ENCODE measurements at places on chromosomes 5 and 9.

DNA sequence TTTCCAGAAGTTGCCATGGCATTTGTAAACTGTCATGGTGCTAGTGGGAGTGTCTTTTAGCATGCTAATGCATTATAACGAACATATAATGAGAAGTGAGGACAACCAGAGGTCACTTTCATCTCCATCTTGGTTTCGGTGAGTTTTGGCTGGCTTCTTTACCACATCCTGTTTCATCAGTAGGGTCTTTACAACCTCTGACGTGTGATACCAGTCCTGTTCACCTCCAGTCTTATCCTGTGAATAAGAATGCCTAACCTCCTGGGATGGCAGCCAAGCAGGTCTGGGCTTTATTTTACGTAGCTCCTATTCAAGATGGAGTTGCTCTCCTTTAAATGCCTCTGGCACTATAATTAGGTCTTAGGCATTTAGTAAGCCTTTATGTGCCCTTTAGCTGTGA is 20.4 kb upstream of the RFK start:
- DNase-seq = no peak

GRCh38 chr9:27304521-27304920 is 7.6 kb upstream of the EQTN start:
- no peak for DNase-seq

DNA sequence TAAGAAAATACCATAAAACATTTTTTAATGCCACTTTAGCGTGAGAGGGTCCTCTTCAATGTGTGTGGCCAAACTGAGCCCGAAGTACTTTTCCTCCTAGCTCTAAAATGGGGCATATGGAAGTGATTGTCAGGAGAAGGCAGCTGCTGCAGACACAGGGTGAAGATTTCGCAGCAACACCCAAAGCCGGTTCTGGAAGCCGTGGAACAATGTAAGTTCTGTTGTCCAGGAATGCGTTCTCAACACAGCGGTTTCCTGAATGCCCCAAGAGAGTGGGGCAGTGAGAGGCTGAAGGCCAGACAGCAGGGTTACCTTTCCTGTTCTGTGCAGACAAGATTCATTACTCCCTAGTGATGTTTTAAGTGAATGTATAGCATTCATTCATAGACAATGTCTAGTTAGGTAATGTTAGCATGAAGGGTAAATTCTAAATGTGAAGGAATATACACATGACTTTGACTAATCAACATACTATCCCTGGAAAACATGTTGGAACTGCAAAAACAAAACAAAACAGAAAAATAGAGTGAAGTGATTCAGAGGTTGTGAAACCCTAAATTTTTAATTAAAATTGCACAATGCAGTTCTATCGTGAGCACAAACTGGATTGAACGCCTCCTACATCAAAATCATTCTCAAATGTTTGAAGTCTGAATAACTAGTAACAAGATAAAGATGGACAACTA is 197.0 kb upstream of the SEMA6A start:
- no peak for DNase-seq

DNA sequence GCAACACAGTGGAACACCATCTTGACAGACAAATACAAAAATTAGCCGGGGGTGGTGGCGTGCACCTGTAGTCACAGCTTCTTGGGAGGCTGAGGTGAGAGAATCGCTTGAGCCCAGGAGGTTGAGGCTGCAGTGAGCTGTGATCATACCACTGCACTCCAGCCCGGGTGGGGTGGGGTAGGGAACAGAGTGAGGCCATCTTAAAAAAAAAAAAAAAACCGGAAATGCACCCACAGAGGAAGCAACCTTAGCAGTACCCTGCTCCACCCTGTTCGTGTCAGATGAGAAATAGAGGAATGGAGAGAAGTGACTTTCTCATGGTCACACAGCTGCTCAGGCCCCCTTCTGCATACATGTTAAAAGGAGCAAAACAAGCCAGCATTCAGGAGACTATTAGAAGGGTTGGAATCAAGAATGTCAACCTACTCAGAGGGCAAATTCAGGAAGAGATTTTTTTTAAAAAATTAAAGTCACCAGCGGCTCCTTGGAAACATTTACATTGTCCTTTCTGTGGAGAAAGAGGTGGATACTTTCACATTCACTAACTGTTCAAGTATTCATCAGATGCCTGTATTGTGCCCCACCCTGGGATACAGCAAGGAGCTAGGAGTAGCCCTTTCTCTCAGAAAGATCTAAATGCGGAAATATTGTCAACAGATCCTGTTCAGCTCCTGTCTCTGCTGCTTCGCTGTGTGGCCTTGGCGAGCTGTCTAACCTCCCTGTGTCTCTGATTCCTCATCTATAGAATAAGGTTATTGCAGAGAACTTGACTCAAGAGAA is 41.0 kb downstream of the CYFIP2 start:
- peak; percentile 57 for DNase-seq

DNA sequence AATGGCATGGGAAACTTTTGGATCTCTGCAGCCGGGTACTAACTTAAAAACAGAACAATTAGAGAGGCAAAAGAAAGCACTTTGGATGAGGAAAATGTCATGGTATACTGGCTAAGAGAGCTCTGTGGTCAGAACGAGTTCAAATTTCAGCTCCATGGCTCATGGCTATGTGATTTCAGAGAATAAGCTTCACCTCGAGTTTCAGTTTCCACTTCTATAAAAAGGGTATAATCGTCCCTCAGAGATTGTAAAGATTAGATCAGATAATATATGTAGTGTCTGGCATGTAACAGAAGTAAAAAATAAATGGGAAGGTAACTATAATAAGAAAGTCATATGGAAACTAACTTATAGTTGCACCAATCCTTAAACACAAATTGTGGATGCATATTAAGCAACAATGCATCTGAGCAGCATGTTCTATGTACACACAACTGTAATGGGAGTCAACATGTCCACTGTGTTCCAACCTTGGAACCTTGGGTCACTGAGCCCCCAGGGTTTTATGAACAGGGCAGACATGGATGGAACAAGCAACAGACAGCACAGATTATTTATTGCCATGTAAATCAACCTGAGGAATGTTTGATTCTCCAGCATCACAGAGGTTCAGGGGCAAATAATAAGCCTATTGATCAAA is 145.4 kb downstream of the MAPKAP1 start:
- no peak for DNase-seq

GRCh38 chr9:110049699-110050450 is 158.1 kb downstream of the C9orf152 start:
- DNase-seq = no peak

DNA sequence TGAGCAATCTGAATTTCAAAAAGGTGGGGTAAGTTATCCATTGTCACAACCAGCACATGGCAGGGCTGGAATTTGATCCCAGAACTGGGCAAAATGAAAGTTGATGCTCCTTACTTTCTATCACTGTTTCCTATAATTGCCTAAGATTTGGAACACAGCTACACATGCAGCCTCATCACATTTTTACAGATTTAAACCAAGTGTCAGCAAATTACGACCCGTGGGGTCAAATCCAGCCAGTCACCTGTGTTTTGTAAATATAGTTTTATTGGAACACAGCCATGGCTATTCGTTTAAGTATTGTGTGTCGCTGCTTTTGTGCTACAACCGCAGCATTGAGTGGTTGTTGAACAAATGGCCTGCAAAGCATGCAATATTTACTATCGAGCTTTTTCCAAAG is 94.3 kb downstream of the SREK1 start:
- no peak for DNase-seq

GRCh38 chr5:173736923-173737412 is 120.5 kb upstream of the BOD1 start:
- no peak for DNase-seq

DNA sequence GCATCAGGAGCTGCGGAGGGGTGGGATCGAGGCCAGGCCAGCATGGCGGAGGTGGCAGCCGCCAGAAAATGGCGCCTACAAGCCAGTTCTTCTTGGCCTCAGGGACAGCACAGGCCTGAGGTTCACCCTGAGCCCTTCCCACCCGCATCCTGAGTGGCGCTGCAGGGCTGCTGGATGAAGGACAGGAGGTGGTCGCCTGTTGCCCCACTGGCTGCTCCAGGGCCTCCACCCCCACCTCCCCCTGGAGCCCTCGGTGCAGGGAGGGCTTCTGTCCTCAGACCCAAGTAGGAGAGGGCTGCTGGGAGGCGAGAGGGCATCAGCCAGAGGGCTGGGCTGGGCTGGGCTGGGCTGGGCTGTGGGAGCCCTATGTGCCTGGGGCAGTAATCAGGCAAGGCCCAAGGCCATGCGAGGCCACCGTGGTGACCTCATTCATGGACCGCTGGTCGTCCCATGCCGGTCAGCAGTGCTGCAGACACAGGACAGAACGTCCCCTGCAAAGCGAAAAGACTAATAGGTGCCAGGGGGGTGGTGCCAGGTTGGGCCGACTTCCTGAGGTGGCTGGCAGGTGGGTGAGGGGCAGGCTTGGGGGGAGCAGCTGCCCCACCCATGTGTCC is 13.8 kb downstream of the GPSM1 start:
- DNase-seq = no peak

DNA sequence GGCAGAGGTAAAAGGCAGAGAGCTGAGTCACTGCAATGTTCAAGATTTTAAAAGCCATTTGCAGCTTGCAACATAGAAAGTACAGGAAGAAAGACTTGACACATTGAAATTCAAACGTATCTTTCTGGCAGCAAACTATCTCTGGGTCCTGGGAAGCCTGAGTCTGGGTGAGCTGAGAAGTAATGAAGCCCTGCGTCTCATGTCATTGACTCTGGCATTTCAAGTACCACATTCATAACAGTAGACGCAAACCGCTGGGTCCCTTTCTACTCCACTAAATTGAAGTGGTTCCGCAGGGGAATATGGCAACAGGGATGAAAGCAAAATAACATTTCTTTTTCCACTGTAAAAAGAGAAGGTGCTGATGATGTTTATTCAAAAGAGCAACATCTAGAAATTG is 694.3 kb downstream of the BRINP1 start:
- no peak for DNase-seq

- no peak for DNase-seq
Observed at GRCh38 chr5:173646692-173647091, 30.2 kb upstream of the BOD1 start.

GRCh38 chr5:41748631-41749030 is 121.6 kb downstream of the OXCT1 start:
- no peak for DNase-seq

- no peak for DNase-seq
Observed at GRCh38 chr5:33650911-33651310, 210.1 kb downstream of the TARS1 start.

- DNase-seq = no peak
Observed at GRCh38 chr5:154449786-154450185, 4.0 kb downstream of the SAP30L start.

DNA sequence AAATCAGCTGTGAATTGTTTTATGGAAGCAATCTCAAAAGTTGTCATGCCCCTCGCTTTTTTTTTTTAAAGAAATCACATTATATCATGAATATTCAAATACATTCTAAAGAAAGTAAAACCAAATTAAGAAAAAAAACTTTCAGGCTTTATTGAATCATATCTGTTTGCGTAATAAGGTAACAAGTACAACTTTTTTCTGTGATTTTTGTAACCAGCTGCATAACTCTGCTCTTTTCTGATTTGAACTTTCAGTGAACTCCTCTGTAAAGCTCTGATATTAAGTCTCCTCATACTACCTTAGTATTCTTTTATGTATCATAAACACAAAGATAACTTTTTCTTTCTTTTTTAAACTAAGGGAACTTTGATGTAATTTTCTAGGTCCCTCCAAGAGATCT is 65.3 kb downstream of the CWC27 start:
- DNase-seq = no peak

- DNase-seq = no peak
Observed at GRCh38 chr9:26324786-26325443, 567.7 kb downstream of the CAAP1 start.

DNA sequence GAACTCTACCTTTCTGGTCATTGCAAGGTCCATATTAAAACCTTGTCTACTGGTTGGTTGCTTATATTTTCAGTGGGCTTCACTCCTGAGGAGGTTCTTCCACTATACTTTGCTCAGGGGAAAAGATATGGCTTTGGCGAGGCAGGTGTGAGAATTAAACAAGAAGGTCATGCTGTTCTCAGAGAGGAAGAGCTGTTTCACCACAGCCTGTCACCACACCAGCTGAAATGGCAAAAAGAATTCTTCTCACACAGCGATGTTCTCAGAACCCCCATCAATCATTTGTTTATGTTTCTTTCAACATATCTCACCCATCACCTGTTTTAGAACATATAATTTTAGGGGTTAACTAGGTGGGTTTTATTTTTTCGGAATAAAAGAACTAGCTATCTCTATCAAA is 38.6 kb downstream of the CAPSL start:
- no peak for DNase-seq

DNA sequence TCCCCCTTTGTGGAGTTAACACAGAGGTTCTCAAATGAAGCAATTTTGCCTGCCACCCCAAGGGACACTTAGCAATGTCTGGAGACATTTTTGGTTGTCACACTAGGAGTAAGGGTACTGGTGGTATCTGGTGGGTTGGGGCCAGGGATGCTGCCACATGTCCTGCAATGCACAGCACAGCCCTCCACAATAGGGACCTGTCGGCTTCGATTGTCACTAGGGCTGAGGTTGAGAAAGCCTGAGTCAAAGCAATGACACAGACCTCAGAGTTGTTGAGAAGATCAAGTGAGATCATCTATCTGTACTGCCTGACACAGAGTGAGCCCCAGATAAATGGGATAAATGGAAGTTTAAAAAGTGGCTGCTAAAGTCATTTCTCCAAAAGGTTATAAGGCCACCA is 249.2 kb upstream of the KLF4 start:
- DNase-seq = no peak

- no peak for DNase-seq
Observed at GRCh38 chr5:17196697-17197096, 20.7 kb upstream of the BASP1 start.

GRCh38 chr5:2751592-2752021 is at the start of gene IRX2:
Gene IRX2 (minus strand): TSS chr5:2751677. CDS start chr5:2751413, 264 bp downstream.
- no peak for DNase-seq

- DNase-seq = no peak
Observed at GRCh38 chr5:146873186-146873917, 5.2 kb downstream of the PPP2R2B start.

DNA sequence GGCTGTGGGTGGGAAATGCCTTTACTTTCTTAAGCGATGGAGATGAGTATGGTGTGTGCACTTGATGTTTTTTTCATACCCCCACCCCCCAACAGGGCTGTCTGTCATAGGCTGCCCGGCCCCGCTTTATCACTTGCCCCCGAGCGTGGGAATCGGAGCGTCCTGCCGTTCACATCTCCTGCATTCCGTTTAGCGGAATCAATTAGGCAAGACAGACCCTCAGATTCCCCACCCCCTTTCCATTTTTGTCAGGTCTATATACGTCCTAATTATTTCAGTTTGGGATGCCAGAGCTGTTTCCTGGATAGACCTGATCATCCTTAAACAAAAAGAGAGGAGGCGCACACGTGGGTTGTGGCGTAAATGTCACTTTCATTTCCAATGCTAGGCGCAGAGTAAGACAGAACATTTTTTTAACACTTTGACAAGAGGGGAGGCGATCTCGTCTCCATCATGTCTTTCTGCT is 217.2 kb downstream of the MEF2C start:
- no peak for DNase-seq

- peak; percentile 22 for DNase-seq
Observed at GRCh38 chr5:134130239-134130945, 15.9 kb downstream of the TCF7 start.

DNA sequence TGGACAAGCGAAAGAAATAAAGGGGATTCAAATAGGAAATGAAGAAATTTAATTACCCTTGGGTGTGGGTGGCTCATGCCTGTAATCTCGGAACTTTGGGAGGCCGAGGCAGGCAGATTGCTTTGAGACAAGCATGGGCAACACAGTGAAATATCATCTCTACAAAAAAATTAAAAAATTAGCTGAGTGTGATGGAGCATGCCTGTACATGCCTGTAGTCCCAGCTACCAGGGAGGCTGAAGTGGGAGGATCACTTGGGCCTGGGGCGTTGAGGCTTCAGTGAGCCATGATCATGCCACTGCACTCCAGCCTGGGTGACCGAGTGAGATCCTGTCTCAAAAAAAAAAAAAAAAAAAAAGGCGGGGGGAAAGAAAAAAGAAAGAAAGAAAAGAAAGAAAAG is 4.0 kb upstream of the RCL1 start:
- no peak for DNase-seq
